ENCODE measurements at places on chromosomes 7 and 10.

DNA sequence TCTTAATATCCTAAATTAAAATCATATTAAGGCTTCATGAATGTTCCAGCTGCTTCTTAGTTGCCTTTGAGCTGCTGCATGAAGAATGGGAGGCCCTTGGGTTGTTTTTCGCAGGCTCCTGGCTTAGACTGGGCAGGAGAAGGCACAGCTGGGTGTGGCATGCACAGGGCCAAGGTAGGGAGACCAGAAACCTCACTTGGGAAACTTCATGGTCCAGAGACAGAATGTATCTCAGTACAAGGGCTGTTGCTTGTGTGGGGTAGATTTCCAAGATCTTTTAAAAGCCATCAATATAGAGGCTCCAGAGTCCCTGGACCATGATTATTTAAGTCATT lies 49.9 kb downstream of the BUB3 start:
- no peak for DNase-seq

DNA sequence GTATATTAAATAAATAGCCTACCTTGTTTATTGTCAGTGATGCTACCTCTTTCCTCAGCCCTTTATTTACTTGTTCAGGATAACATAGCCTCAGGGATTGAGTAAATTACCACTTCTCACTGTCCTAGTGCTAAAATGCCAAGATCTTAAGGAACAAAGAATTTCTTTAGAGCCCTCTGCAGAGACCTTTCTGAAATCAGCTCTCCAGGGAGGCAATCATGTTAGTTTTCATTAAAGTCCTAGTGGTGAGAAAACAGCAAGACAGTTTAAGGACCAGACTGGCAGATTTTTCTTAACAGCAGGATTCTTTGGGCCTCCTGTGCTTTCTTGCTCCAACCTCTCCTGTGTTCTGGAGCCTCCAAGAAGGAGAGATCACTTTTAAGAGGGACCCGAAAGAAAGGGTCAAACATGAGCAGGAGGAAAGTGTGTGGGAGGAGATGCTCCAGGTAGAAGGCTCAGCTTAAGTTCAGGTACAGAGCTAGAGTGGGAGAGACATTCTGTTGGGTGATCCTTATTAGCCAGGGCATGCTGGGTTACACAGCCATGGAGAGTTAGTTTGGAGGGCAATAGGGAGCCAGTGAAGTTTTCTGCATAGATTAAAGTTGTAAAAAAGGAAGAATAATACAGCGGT lies 1.2 kb upstream of the PLCE1 start:
- DNase-seq: no peak

GRCh38 chr10:98128802-98129201 lies 5.7 kb upstream of the R3HCC1L start:
- DNase-seq: no peak

DNA sequence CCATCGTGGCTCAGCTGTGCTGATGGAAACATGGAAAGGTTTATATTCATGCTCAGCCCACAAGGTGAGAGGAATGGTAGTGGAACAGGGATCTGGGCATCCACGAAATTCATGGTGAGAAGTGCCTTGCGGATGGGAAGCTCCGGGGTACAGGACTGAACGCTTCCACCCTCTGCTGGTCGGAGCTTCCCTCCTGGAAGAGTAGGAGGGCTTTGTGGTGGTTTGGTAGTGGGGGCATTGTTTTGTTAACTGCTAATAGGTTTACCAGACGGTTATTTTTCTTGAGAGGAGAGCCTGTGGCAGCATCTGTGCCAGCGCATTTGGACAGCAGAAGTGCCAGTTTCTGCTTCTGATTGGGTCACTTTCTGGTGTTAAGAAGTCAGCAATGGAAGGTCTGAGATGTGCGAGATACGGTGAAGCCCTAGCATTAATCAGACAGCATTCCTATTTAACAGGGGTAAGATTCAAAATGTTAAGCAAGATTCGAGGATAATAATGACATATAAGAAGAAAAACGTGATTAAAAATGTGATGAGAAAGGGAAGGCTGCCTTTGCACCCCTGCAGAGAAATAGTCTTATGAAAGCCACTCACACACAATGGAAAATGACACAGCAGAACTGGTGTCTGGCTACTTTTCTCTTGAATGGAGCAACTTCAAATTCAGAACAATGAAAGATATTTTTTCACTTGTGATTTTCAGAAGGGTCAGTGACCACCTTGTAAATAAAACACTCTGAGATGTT lies 17.7 kb downstream of the ABCA13 start:
- no peak for DNase-seq

- DNase-seq: peak; percentile 3
These were observed 109.8 kb upstream of the IL6 start for GRCh38 chr7:22617166-22617565.

- no peak for DNase-seq
These were observed 46.9 kb upstream of the STK17A start for GRCh38 chr7:43535810-43536585.

DNA sequence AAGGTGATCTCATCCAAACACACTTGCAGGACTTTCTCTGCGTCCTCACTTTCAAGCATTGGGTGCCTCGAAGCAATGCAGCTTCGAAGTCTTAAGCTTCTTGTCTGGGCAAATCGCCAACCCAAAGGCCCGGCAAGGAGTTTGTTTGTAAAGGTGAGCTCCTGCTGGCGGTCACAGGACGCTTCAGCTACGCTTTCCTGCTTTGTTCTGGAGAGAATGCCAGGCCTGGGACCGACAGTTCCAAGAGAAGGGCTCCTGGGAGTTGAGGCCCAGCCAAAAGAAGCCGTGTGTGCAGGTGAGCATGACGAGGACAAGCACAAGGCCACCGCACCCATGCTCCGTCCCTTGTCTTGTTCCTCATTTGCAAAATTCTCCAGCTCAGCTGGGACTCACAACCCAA lies 106.6 kb upstream of the DOCK1 start:
- no peak for DNase-seq

GRCh38 chr7:2799253-2799652 lies 44.9 kb downstream of the GNA12 start:
- no peak for DNase-seq

GRCh38 chr10:131216681-131217230 lies 94.8 kb downstream of the TCERG1L start:
- DNase-seq: no peak

- DNase-seq: no peak
These were observed 262.2 kb upstream of the INHBA start for GRCh38 chr7:41964849-41965745.

DNA sequence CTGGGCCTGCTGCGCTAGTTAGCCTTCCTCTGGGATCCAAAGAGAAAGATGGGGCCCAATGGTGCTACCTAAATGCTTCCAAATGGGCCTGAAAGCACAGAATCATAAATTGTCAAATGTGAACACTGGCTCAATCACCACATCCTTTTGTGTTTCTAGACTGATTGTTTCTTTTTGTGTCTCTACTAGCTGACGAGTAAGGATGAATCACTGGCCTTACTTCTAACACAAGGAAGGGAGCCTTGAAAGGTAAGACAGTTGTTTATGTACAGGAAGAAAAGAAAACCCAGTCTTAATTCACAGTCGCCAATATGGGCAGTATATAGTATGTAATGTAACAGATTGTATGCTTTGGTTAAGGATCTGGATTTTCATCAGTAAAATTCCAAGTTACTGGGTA lies 89.5 kb downstream of the ZNF92 start:
- no peak for DNase-seq

DNA sequence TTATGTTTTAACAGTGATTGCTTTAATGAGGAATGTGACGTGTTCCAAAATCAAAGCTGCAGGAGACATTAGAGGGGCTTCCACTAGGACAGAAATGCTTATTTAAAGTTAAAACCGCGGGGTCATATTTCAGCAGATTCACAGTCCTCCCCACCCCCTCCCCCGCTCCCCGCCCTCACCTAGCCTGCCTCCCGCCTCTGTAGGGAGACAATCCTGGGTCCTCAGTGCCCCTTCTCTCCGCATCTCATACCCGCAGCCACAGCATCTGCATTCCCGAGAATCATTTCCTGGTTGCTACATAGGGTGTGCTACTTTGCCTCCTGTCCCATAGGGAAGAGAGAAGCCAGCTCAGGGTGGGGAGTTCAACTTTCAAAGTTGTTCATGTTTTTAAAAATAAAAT lies 3.1 kb upstream of the DRGX start:
- DNase-seq: no peak

GRCh38 chr7:51878865-51879264 lies 562.3 kb upstream of the COBL start:
- DNase-seq: no peak

DNA sequence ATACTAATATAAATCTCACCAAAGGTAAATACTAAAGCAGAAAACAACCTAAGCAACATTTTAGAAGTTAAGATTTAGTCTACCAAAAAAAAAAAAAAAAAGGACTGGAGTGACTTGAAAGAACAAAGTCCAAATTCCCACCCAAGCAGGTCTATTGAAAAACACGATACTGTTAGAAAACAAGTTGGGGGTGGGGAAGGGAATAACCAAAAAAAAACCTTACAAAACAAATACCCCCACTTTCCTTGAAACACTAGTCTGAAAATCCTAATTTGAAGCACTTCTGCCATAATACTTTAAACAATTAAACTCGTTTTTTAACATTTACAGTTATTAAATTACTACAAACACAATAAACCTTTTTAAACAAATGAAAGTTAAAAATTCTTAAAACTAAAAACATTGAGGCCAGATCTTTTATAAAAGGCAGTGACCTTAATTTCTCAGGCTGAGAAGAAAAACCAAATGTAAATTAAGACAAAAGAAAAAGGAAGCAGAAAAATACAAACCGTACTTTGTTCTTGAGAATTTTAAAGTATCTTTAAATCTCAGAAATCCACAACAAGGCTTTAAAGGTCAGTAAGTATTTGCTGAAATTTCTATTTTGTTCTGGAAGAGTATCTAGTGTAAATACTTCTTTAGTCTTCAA lies 135.1 kb downstream of the NRBF2 start:
- peak; percentile 45 for DNase-seq

GRCh38 chr7:114653364-114654088 lies 238.9 kb downstream of the FOXP2 start:
- no peak for DNase-seq

GRCh38 chr7:90625562-90625961 lies 29.4 kb downstream of the CDK14 start:
- DNase-seq: no peak

- DNase-seq: peak; percentile 73
These were observed 41.7 kb upstream of the CALD1 start for GRCh38 chr7:134737566-134738345.

DNA sequence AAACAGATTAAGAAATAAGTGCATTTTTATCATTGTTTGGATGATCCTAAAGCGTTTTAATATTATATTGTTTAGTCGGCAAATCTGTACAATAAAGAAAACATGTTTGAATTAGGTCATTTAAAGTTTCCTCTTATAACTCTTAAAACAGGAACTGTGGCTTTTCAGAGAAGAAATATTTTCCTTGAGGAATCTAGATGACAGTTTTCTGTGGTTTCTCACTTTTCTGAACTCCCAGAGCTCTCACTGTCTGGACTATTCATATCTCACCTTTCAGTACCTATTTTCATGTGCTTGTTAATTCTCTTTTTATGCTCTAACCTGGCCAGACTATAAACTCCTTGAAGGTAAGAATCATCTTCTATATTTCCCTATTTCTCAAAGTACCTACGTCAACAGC lies 135.1 kb downstream of the CHN2 start:
- no peak for DNase-seq

DNA sequence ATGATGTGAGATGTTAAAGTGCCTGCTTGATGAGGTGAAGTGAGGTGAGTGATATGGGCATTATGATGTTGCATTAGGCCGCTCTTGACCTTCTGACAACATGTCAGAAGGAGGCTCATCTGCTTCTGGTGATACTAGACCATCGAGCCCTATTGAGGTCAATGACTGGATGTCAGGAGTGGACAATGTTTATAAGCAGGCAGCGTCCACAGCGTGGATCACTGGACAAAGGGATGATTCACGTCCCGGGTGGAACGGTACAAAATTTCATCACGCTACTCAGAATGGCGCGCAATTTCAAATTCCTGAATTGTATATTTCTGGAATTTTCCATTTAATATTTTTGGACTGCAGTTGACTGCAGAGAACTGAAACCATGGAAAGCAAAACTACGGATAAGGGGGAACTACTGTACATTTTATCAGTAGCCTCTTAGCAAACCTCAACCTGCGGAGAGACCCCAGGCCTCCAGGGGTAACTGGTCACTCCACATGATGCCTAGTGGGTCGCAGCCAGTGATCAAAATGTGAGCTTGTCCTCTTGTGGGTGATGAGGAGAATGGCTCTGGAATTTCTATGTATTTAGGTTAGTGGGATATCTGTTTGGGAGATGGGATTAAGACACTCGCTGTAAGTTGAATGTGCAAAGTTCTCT lies 5.7 kb upstream of the ZCCHC24 start:
- DNase-seq: no peak

DNA sequence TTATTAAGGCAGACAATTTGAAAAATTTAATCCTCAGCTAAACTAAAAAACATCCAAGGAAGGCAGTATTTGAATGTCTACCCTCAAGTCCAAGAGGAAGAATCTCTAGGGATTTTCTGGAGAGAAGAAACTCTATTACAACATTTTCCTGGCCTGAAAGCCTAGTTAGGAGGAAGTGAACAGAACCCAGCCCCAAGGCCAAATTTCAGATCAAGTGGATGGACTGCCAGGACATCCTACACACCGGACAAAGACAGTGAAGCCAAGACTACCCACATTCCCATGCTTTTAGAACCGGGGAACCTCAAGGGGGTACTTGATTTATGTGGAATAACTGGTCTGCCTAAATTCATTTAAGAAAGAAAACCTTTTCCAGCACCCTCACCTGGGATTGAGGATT lies 108.9 kb upstream of the MEOX2 start:
- no peak for DNase-seq

DNA sequence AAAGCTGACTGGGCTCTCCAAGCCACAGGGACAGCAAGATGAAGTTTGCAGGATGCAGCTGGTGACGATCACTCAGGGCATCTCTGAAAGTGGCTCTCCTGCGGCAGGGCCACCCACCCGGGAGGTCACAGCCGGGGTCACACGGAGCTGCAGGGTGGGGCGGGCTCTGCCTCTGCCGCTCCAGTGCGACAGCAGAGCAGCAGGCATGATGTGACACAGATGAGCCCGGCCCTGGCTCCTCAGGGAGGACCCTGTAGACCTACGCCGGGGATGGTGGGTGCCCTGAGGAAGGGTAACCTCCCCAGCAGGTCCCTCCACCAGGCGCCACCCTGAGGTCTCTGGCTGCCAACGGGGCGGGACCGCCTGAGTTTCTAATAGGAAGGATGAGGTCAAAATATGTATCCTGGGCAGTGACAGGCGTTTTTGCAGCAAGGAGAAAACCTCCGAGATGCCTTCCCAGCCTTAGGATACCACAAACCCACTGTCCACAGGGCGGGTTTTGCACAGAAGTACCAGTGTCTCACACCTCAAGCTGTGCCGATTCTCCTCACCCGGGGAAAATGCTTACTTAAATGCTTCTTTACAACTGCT lies 114.8 kb upstream of the DIP2C start:
- DNase-seq: no peak

DNA sequence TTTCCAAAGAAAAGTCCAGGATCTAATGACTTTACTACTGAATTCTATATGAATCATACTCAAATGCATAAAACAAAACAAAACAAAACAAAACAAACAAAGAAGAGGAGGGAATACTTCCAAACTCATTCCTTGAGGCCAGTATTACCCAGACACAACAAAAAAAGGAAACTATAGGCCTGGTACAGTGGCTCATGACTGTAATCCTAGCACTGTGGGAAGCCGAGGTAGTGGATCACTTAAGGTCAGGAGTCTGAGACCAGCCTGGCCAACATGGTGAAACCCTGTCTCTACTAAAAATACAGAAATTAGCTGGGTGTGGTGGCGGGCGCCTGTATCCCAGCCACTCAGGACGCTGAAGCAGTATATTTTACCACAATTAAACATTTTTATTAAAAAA lies 114.6 kb downstream of the NRBF2 start:
- no peak for DNase-seq

Measured in NB4 (cell line).